ENCODE measurements at places on chromosomes 2 and 18.

DNA sequence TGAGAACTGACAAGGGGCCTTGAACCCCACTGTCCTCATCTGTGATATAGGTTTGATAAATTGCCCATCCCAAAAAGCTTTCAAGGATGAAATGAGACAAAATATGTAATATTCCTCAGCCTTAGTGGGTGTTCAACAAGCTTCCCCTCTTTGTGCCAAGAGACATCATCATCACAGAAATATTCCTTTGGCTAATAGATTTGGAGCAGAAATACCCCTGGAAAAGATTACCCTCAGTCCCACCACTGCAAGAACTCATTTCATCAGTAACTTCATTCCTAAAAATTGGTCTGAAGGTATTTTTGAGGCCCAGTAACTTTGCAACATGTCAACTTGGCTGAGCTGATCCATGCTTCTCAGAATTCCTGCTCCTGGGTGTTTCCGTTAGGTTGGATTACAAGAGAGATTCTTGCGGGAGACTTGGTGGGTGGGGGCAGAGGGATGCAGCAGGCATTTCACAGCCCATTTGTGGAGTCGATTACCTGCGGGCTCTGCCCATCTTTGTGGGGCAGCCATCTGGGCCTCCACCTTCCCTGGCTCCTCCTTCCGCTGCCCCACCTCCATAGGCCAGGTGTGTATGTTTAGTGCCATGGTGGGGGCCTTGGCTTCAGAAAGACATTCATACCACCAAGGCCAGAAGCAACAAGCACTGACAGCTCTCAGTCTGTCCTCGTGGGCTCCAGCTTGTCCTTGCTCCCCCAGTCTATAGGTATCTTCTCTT lies 263.9 kb downstream of the GLI2 start:
- DNase-seq = no peak

DNA sequence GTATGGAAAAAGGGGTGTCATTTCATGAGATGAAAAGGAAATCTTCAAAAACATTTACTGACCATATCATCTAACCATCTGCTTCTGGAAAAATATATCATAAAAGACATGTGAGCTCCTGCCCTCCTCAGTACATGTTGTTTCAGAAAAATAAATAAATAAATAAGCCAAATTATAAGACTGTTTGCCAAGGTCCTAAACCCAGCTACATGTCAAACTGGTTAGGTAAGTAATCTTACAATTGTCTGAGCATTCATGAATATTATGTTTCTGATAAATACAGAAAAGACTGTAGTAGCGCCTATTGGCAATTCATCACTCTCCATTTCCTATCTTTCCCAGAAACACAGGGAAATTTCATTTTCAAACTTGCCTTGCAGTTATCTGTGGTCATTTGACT lies 138.9 kb upstream of the SETBP1 start:
- no peak for DNase-seq

DNA sequence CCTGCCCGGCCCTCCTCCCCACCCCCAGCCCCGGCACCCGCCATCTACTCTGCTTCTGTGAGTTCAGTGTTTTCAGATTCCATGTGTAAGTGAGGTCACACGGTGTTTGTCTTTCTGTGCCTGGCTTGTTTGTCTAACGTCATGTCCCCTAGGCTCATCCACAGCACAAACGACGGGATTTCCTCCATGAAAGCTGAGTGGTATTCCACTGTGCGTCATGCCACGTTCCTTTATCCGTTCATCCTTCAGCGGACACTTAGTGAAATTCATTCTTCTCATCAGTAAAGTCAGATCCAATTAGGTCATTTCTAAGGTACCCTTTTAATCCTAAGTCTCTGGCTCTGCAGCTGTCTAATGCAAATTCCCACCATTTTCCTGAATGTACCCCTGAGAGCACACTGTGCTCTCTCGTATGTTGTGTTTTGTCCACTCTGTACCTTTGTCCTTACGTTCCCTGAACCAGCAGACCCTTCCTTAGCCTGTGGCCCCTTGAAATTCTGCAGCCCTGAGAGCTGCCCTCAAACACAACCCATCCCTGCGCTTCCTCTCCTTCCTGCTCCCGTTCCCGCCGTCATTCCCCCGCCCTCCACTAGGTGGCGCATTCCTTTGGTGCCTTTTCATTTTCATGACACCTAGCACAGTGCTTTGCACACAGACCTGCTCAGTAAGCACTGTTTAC lies 44.1 kb downstream of the TRAPPC12 start:
- DNase-seq = no peak

DNA sequence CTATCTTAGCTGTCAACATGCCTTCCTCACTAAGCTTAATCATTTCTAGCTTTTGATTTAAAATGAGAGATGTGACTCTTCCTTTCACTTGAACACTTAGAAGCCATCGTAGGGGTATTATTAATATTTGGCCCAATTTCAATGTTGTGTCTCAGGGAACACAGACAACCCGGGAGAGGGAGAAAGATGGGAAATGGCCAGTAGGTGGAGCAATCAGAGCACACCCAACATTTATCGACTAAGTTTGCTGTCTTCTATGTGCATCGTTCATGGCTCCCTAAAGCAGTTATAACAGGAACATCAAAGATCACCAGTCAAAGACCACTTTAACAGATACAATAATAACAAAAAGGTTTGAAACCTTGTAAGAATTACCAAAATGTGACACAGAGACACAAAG lies 110.2 kb downstream of the OLA1 start:
- no peak for DNase-seq

- no peak for DNase-seq
Observed at GRCh38 chr2:217228732-217229131, 368.9 kb upstream of the TNP1 start.

DNA sequence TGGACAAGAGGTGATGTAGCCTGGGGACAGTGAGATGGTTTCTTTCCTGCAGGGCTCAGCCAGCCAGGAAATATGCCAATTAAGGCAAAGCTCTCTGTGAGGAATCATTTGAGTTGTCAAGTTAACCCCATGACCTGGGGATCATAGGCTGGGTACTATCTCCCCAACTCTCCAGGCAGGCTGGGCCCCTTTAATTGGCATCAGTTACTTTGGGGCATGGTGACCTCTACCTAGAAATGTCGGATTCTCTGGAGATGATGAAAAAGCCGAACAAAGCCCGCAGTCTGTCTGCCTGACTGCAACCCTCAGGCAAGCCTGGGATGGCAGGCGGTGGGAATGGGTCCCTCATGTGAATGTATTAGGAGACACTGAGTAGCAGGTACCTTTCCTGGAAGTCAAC lies 193.5 kb upstream of the SMAD2 start:
- DNase-seq = no peak

- no peak for DNase-seq
Observed at GRCh38 chr2:129646107-129646506, 333.4 kb upstream of the RAB6C start.

GRCh38 chr2:31140151-31140550 lies 1.9 kb upstream of the GALNT14 start:
- DNase-seq = no peak

DNA sequence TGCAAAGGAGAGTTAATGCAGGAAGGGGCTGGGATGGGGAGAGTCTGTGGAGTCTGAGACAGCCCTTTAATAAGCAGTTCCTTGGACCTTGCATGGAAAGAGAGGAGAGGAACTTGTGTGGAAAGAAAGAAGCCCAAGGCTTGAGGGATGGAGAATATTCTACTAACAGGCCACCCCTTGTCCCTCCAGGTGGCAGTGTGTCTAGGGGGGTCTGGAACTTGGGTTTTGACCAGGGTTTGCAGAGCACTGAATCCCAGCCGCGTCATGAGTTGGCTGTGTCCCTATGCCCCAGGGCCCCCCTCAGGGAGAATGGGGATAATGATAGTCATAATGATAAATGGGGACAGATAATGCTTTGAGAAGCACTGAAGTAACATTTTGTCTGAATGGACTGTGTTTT lies 15.0 kb downstream of the TCF7L1 start:
- DNase-seq = no peak

DNA sequence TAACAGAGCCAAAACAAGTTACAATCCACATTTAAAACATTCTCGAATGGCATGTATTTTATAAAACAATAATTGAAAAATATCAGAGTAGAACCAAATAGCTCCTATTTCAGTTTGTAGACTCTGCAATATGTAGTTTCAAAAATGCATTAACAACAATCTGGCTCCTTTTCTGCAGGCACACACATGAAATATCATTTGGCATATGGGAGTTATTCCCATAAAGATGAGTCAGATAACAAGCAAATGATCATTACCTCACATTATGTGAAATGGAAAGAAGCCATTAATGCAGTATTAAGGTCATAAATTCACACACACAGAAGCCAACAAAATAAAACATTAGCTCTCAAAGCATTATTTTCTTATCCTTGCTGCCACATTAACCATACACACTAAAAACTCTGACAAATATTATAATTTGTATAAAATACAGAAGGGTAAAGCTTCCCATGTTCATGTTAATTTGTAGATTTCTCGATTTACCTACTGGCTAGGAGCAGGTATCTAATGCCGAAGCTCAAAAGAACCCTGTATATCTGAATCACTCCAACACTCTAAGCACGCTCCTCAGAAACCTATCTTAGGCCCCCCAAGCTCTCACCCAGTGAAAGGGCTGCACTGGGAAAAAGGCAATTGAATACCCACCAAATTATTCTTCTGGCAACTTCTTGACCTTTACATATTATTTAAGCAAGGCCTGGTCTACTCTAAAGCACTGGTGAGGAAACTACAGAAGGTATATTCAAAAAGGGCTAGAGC lies 13.8 kb downstream of the NBAS start:
- no peak for DNase-seq

GRCh38 chr2:38613126-38613848 lies 10.6 kb upstream of the HNRNPLL start:
- DNase-seq = no peak

DNA sequence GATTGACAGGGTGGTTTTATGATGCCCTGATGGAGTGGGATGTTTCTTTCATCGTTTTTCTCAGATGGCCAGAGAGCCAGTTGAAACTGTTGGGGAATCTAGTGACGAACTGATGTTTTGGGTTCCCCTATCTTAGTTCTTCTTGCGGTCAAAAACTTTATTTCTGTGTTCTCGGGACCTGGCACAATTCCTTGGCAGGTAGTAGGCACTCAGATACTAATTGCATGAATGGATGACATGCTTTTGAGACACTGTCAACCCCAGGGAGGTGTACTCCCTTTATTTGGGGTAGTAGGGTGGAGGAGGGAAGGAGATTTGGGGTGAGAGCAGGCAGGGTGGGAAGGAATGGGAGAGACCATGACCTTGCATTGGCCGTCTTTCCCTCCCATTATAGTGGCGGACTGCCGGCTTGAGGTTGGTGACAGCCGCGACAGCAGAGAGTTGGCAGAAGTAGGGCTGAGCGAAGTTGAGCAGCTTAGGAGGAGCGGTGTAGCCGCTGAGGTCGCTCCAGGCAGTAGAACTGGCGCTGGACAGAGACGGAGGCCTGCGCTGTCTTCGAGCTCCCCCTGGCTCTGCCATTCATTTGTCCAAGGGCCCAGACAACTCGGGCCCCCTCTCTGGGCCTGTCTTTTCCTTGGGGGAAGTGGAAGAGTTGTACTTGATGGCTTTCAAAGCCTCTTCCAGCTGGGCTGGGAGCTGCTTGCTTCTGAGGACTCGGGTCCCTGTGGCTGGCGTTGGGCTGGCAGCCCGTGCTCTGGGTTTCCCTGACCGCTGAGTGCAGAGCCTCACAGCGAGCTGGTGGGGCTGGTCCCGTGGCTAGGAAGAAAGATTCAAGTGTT lies 2.6 kb downstream of the TET3 start:
- no peak for DNase-seq

- peak; percentile 76 for DNase-seq
Observed at GRCh38 chr2:133054297-133054696, 384.3 kb upstream of the LYPD1 start.

DNA sequence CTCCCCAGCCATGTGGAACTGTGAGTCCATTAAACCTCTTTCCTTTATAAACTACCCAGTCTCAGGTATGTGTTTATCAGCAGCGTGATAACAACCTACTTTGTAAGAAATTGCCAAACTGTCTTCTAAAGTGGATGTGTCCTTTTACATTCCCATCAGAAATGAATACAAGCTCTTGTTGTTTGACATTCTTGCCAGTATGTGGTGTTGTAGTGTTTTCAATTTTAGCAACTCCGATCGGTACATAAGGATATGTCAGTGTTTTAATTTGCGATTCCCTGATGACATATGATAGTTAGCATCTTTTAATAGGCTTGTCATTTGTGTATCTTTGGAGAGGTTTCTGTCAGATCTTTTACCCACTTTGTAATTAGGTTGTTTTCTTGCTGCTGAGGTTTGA lies 1156.3 kb upstream of the CRIM1 start:
- no peak for DNase-seq

DNA sequence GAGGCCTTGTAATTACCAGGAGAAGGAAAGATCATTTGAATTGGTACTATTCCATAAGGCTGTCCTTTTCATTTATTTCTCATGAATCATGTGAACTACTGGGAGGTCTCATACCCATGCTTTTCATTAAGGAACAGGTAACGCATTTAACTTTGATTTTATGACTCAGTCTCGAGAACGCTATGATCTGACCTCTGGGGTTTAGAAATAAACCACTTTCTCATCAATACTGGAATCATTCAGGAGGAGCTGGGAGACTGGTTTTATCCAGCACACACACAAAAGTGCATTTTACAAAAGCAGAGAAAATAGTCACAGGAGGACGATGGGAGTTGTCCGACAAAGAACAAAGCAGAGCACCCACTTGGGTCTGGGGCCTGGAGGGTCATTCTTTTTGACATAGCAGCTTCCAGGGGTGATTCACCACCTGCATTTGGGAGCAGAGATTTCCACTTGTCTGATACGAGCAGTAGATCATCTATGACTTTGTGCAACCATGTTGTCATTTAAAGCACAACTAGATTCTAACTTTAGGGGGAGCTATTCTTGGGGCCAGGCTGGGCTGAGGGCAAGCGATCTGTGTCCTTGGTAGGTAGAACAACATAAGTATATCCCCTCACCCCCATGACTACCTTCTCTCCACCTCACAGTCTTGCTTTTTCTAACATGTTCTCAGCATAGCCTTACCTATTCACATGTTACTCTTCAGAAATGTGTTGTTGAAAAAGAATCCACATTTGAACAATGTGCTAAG lies 95.9 kb upstream of the SCG2 start:
- no peak for DNase-seq

DNA sequence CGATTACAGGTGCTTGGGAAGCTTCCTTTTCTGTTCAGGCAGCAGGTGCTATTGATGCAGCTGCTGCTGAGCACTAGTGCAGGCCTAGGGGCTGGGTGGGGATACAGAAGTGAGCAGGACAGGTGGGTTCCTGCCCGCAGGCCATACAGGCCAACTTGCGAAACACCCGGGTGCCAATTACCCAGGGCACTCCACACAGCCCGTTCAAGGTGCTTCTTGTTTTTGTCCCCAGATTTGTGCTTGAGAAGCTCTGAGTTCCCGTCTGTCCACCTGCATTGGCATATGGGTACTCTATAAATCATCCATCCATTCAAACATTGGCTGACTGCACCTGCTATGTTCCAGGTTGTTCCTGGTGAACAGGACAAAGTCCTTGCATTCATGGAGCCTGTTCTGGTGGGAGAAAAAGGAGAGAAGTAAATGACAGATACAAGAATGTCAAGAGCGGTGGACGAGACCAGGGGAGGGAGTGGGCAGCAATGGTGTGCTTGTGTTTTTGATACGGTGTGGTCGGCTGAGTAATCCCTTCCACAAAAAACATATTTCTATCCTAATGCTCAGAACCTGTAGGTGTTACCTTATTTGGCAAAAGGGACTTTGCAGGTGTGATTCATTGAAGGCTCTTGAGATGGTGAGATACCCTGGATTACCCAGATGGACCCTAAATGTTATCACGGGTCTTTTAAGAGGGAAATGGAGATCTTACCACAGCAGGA lies 31.4 kb downstream of the SH3BP4 start:
- no peak for DNase-seq

GRCh38 chr2:138012968-138013367 lies 48.7 kb downstream of the HNMT start:
- no peak for DNase-seq

GRCh38 chr2:191631754-191632153 lies 46.2 kb upstream of the NABP1 start:
- no peak for DNase-seq

- DNase-seq = no peak
Observed at GRCh38 chr2:233409286-233409991, 55.1 kb downstream of the DGKD start.
